ENCODE measurements at places on chromosomes 2 and 18.

GRCh38 chr2:73896362-73897239 lies 3.8 kb downstream of the ACTG2 start:
- DNase-seq = peak; percentile 68

DNA sequence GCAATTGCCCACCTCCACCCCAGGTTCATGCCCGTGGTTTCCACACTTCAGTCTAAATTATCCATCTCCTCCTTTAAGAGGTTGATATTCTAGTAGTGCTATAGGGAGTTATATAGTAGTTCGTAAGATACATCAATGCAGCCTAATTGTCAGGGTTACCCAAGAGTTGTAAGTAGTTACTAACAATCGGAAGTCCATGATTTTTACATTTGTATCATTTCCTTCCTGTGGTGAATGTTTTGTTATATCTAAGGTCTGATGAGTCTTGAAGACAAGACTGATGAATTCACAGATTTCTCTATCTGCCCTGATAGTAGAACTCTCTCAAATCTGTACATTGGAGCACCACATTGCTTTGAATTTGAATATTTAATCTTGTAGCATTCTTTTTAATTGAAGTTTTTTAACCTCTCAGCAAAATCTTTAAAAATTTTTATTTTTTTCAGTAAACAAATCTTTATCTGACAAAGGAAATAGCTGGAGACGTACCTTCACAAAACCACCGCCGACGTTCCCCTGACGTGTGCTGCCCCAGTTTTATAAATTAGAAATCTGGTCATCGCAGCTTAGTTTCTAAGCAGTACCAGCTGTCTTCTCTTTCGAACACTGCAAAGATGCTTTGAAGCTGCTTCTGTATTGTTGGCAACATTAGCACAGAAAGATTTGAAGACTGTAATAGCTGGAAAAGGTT lies 264.5 kb downstream of the SOCS6 start:
- no peak for DNase-seq

DNA sequence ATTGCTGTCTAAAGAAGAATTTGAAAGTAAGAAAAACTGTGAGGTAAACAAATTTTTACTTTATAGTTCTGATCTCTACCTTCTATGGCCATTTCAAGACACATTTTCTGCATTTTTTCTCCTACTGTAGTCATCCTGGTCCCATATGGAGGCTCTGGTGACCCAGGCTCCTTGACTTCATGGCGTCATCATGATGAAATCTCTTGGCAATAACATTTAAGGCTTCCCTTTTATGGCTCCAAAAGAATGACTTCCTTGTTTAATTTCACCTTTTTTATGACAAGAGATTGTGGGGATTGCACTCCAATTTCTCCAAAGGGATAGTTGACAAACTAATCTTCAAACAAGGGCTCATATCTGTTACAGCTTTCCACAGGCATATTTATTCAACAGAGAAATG lies 143.0 kb upstream of the SCN7A start:
- no peak for DNase-seq

DNA sequence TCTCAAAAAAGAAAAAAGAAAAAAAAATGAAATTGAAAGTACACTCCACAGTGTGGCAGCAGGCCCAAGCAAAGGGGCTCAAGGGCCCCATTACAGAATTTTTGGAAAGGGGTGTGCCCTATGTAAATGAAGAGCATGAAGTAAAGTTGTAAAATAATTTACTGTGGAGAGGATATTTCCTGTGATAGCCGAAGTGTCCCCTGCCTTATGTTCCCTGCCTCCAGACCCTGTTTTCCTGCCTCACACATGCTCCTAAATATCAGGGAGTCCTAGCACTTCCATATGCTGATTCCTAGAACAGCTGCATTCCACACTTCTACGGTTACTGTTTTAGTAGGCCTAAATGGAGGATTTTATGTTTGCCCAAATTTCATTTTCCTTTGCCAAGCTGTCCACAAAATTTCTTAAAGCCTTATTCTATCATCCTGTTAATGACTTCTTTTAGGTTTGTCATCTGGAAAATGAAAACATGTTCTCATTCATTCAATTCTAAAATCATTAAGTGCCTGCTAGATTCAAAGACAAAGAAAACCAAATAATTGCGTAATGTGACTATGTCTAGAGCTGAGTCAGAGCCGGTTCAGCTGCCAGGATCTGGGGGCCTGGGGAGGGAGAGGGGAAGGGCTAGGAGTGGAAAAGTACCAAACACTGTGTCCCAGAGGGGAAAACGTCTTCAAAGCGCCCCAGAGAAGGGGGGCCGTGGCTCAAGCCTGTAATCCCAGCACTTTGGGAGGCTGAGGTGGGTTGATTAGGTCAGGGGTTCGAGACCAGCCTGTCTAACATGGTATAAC lies 25.9 kb upstream of the IMPA2 start:
- DNase-seq = peak; percentile 19

DNA sequence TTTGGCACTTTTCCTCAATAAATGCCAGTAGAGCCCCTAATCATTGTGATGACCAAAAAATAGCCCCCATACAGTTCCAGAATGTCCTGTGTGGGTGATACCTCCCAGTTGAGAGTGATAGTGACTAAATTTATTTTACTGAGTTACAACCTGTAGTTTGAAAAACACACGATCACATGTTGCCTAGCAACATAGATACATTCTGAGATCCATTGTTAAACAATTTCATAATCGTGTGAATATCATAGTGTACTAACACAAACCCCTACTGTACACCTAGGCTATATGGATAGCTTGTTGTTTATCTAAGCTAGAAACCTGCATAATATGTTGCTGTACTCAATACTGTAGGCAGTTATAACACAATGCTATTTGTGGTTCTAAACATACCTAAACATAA lies 30.6 kb downstream of the KCMF1 start:
- DNase-seq = no peak

GRCh38 chr2:86150502-86150901 lies 44.5 kb downstream of the PTCD3 start:
- DNase-seq = no peak

- no peak for DNase-seq
Measured at GRCh38 chr18:74733598-74733997, 135.9 kb downstream of the ZNF407 start.

DNA sequence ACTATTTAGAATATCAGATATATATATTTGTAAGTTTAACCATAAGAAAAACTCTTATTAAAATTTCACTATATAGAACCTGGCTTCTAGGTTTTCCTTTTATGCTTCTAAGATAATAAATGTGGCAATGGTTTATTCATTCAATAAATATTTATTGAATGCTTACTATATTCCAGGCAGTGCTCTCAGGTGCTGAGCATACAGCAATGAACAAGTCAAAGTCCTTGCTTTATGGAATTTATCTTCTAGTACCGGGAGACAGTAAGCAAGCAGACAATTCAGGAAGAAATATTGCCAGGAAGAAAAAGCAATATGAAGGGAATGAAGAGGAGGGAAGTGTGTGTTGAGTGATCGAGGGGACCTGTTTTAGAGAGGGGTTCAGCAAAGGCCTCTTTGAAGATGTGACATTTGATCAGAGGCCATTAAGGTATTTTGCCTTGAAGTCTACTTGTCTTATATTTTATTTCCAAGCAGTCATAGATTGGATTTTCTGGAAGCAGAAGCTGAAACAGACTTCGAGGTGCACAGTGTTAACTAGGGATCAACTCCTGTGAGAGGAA lies 94.5 kb upstream of the LYPD6 start:
- DNase-seq = no peak

GRCh38 chr18:27728659-27729058 lies 448.3 kb downstream of the CDH2 start:
- no peak for DNase-seq

DNA sequence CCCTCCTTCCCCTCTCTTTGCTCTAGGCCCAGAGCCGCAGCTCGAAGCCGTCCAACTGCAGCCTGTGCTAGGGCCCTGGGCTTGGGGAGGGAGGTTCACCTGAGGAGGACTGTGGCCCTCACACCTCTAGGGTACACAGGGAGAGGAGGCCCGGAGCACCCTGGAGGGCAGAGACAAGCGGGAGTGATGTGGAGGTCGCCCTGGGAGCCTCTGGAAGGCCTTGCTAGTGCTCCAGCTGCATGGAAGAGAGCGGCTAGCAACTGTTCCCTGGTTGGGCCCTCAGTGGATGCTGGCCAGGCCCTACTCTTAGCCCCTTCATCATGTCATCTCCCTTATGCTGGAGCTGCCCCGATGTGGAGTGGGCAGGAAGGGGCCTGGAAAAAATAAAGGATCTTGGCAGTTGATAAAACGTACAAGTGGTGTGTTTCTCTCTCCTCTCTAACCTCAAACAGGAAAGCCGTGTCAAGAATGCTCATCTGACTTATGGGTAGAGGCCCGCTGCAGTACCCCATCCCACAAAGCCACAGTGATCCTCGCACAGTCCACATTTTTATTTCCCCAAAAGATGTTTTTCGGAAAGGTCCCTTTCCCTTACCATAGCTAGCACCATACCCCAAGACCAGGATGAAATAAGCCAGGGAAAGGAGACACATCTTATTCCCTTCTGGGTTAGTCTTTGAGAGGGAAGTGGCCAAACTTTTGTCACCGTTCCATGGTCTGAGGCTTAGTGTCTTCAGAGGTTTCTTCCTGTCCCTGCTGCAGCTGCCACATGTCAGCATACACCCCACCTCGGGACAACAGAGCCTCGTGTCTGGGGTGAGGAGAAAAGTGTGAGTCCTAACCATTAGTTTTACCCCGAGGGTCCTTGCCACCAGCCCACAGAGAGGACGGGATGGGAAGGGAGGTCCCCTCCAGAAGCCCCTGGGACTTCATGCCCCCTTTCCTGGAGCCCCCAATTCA lies 2.9 kb downstream of the ZFAND2B start:
- no peak for DNase-seq

DNA sequence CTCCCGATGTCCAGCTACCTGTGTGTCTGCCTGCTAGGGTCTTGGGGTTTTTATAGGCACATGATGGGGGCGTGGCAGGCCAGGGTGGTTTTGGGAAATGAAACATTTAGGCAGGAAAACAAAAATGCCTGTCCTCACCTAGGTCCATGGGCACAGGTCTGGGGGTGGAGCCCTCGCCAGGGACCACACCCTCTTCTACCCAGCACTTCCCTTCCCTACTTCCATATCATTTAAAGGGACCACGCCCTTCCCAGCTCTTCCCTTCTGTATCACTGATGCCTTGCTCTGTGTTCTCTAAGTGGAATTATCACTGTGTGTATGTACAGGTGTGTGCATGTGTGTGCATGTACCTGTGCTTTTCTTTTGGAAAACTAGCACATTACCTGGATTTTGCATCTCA lies 6.3 kb downstream of the UGT1A1 start:
- DNase-seq = no peak

GRCh38 chr2:176493909-176494308 lies 224.7 kb downstream of the MTX2 start:
- no peak for DNase-seq
